Umbilical cord (tissue), 2 donors: ENCODE measurements at places on chromosomes 1 and 21.

- no peak for DNase-seq
Measured at GRCh38 chr1:32683397-32683796, 19.2 kb downstream of the SYNC start.

GRCh38 chr1:198153103-198153502, 3.7 kb upstream of the NEK7 start:
- no peak for DNase-seq

GRCh38 chr1:225890346-225891228, 1.6 kb upstream of the LEFTY1 start:
- no peak for DNase-seq

- DNase-seq = no peak
Measured at GRCh38 chr1:216014086-216014485, 409.2 kb downstream of the USH2A start.

- DNase-seq = no peak
Measured at GRCh38 chr1:37954316-37954971, 7.6 kb upstream of the INPP5B start.

DNA sequence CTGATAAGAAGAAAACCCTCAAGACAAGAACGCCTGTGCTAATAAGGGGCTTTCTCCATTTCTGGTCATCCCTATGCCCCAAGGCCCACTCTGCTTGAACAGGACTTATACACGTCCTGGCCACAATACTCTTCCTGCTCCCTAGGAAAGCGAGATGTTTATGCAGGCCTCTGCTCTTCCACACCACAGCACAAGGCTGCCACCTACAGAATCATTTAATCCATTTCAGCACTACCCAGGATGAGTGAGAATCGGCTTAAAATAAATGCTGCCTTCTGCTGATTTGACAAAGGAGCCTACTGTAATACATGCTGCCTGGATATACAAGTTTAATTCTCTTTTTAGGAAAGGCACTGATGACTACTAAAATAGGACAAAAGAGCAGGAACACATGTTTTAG, 29.4 kb downstream of the FRRS1 start:
- DNase-seq = no peak

GRCh38 chr21:41169701-41170100, 1.7 kb downstream of the BACE2 start:
- peak; percentile 17 for DNase-seq

- no peak for DNase-seq
Measured at GRCh38 chr21:27464648-27465047, 497.8 kb upstream of the ADAMTS5 start.

- no peak for DNase-seq
Measured at GRCh38 chr1:187465441-187465840, 636.7 kb downstream of the PLA2G4A start.

GRCh38 chr1:163866564-163866963, 544.8 kb downstream of the NUF2 start:
- DNase-seq = no peak

- no peak for DNase-seq
Measured at GRCh38 chr1:32791881-32792280, 25.3 kb downstream of the YARS1 start.

DNA sequence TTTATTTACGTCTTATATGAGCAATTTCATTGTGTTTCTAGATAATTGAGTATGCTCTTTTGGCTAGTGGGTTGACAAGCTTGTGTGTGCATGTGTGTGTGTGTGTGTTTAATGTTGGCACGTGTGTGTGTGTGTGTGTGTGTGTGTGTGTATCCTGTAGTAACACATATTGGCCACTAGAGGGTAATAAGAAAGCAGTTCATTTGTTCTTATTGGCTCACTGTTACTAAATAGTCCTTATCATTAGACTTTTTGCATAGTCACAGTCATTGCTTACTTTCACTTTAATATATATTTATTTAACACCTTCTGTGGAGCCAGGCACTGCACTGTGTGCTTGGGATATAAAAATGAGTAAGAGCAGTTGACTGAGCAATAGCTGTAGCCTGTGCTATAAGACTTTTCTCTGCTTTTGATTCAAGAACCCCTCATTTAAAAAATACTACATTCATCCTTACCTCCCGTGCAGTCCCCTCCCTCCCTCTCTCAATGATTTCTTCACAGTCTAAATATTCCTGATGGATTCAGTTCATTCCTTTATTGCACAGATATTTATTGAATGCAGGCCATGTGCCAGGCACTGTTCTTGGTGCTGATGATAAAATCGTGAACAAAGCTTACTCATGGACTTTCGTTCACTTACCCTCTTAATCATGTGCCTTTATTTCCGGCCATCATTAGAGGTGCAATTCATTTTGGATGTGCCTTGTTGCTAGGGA, 96.7 kb downstream of the DYRK1A start:
- peak; percentile 28 for DNase-seq

- DNase-seq = no peak
Measured at GRCh38 chr1:166307261-166308188, 140.7 kb upstream of the FAM78B start.

DNA sequence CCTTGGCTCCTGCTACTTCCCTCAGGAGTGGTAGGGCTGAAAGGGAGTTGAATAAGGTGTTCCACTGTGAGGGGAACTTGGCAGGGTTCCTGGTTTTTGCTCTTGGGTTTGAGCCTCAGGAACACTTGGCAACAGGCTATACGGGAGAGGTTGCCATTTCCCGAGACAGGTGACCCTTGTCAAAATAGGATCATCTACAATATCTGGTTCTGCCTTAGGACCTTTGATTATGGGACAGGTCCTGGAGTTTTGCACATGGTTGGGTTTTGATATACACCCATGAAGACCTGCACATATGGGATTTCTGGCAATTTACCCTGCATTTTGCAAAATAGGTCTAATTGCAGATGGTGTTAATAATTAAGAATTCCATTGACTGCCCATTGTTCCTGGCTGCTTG, 31.1 kb downstream of the YY1AP1 start:
- DNase-seq = no peak

- DNase-seq = no peak
Measured at GRCh38 chr1:46194641-46195193, 3.5 kb downstream of the POMGNT1 start.

DNA sequence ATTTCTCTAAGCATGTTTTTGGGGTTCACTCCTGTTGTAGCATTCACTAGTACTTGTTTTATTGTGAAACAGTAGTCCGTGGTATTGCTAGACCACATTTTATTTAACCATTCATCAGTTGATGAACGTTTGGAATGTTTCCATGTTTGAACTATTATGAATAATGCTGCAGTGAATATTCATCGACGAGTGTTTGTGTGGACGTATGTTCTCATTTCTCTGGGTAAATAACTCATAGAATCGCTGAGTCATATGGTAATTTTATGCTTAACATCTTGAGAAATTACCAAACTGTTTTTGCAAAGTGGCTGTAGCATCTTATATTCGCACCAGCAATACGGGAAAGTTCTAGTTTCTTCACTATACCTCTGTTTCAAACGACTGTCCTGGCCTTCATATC, 28.0 kb upstream of the KAZN start:
- no peak for DNase-seq

- no peak for DNase-seq
Measured at GRCh38 chr21:39688010-39688409, 57.0 kb upstream of the IGSF5 start.

- DNase-seq = peak; percentile 75
Measured at GRCh38 chr1:78619803-78620579, at the start of gene IFI44L. Gene IFI44L (plus strand): TSS chr1:78620448. CDS start chr1:78627916, 7,468 bp downstream.

DNA sequence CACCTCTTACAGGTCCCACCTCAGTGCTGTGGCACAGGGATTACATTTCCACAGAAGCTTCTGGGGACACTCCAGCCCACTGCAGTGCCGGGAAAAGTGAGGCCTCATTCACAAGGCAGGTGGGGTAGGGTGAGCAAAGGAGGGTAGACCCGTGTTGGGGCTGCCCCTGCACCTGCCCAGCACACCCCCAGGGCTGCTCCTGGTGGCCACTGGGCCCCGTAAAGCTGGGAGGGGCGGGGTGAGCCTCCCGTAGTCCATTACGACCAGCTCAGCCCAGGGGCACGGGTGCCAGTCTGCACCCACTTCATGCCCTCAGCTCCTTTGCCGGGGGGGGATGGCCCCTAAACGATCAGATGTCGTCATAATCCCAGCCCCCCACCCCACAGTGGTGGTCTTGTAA, 39.5 kb downstream of the AJAP1 start:
- DNase-seq = no peak

DNA sequence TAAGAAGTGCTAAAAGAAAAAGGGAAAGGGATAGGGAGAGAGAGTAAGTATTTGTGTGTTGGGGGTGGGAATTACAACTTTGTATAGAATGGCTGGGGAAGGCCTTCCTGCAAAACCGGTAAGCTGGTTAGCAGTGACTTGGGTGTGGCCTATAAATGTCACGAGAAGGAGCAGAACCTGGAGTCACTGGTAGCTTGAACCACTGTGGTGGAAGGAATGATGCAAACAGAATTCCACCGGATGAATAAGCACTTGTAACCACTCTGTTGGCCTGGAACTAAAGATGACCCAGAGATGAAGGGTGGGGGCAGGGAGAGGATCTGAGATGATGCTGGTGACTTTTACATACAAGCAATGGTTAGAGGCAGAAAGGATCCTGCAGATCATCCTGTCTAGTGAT, 8.9 kb downstream of the XKR8 start:
- DNase-seq = no peak

GRCh38 chr1:222618880-222619596, 1.1 kb downstream of the MIA3 start:
- DNase-seq = peak; percentile 35

DNA sequence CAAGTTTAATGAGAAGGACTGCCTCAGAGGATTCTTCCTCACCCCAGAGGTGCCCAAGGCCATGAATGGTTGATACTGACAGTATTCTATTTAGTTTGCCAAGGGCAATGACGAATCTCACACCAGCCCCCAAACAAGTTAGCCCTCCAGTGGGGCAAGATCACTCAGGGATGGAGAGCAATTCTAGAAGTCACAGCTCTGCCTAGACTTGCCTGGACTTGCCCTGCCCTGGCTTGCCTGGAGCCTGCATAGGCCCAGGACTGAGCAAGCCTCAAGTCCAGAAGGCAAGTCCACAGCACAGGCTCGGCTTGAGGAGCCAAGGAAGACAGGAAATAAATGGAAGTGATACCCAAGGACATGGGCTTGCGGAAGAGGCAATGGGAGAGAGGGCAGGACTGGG, 39.5 kb upstream of the RGS16 start:
- DNase-seq = no peak

DNA sequence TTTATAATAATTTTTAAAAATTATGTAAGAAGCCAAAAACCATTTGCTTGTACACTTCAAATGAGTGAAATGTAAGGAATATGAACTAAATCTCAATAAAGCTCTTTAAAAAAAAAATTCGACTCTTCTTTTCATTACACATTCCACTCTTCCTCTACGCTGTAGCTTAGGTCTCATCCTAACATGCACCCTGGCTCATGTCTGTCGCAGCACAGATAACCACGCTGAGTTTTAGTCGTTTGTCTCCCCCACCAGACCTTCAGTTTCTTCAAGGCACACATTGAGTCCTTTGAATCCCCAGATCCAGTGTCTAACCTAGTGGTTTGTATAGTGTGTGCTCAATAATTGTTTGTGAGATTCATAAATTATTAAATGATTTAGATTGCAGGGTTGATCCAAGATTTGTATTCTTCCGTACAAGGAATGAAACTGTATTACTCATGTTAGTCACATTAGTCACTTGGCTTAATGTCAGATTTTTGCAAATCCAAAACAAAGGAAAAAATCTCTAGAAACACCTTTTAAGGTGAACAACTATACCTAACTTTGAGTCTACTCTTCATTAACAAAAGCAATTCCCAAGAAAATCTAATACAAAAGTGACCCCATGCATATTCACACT, 57.3 kb downstream of the SLC25A24 start:
- DNase-seq = no peak

DNA sequence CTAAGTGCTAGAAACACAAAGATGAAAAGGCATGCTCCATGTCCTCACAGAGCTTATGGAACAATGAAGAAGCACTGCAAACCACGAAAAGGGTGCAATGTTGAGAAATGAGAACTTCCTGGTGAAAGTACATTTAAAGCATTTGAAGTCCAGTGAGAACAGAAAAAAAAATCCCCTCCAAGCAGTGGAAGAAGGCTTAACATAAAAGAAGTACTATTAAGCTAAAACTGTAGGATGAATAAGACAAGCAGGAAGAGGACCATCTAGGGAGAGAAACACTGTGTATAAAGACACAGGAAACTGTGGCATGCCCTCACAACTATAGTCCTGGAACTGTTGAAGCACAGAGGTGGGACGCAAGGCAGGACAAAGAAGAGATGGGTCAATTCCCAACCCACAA, 10.0 kb downstream of the TP53BP2 start:
- peak; percentile 37 for DNase-seq

- DNase-seq = no peak
Measured at GRCh38 chr1:193013707-193014106, 45.5 kb downstream of the UCHL5 start.

- DNase-seq = no peak
Measured at GRCh38 chr1:56073206-56073605, 506.2 kb downstream of the PLPP3 start.

- DNase-seq = peak; percentile 21
Measured at GRCh38 chr1:222880587-222880986, 65.7 kb downstream of the DISP1 start.

GRCh38 chr1:185488808-185489207, 171.8 kb upstream of the IVNS1ABP start:
- DNase-seq = peak; percentile 35

GRCh38 chr1:222171005-222171404, 376.9 kb downstream of the HHIPL2 start:
- DNase-seq = no peak

- peak; percentile 82 for DNase-seq
Measured at GRCh38 chr1:15323351-15323988, 76.4 kb downstream of the FHAD1 start.

DNA sequence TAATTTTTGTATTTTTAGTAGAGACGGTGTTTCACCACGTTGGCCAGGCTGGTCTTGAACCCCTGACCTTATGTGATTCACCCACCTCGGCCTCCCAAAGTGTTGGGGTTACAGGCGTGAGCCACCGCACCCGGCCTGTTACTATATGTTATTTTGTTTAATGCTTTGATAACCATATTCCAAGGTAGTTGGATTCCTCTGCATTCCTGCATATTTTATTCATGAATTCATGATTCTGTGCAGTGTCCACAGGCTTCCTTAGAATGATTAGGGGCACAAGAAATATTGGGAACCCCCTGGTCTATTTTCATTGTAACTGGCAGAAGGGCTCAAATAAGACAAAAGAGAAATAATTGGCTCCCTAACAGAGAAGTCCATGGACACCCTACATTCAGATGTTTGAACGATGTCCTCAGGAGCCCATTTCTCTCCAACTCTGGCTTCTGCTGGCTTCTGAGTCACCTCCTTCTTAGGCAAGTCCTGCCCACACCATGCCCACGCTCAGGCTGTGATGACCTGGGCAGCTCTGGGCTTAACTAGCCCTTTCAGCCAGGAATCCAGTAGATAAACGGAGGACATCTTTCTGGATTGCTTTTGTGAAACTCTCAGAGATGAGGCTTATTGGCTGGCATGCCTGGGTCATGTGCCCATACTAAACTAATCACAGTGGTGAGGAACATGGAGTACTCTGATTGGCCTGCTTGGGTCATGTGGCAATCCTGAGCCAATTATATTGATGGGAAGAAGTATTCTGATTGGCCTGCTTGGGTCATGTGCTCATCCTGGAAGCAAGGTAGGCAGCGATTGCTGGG, 32.6 kb downstream of the TNFRSF8 start:
- DNase-seq = no peak
